ENCODE measurements at places on chromosomes 5 and 9.

DNA sequence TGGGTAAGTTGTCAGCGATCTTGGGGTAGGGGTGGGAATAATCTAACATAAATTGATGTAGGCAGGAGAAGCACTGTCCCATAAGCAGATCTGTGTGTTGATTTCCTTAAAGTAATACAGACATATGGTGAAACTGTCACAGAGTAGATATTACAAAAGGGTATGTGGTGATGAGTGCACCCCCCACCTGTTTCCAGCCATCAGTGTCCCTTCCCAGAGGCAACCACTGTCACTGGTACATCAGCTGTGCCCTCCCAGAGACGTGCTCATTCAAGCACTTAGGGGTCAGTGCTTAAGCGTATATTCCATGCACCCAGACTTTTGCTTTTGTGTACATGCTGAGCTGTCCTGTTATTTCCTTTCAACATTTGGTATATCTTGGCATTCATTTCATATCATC lies 94.3 kb upstream of the PITX1 start:
- DNase-seq, result no peak

DNA sequence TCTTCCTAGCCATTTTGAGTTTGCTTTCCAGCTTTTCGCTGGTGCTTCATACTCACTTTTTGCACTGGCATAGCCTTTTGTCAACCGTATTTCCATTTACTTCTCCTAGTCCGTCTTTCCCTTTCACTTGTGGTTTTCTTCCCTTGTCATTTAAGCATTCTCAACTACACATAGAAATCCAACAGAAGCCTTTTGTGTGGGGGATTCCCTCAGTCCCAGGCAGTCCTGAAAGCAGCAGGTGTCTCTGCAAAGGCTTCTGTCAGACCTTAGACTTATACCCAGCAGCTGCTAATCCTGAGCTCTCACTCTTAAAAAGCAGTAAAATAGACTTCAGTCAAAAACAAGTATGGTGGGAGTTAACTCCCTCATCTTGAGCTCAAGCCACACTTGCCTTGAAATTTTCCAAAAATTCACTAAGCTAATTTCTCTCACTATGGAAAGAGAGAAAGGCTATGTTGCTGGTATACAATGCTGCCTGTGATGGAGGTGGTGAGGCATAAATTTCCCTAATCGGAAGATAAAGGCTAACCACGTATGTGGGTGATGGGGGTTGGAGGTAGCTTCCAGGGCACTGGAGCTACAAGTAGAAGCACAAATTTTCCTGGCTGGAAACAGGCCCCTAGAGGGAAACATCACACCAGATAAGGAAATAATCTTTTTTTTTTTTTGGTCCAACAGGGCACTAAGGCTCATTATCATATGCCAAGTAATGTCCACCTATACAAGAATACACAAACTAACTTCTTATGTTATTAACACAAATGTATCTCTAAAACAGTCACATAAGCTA lies 34.8 kb upstream of the IFNK start:
- DNase-seq, result peak; percentile 33

DNA sequence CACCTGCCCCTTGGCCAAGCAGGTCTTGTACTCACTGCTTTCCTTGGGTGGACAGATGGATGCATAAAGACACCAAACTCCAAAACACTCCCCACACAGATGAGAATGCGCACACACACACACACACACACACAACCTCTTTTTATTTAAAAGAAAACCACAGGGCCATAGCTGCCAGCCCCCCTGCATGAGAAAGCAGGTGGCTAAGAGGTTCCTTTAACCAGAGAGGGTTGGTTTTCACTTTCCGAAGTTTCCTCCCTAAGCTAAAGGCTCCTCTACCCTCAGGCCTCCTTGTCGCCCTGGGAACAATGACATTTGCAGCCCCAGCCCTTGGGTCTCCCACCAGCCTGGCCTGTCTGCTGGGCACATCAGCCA lies 11.1 kb downstream of the NR5A1 start:
- DNase-seq, result no peak

GRCh38 chr5:76175821-76176403 lies 92.7 kb downstream of the SV2C start:
- DNase-seq, result peak; percentile 59

DNA sequence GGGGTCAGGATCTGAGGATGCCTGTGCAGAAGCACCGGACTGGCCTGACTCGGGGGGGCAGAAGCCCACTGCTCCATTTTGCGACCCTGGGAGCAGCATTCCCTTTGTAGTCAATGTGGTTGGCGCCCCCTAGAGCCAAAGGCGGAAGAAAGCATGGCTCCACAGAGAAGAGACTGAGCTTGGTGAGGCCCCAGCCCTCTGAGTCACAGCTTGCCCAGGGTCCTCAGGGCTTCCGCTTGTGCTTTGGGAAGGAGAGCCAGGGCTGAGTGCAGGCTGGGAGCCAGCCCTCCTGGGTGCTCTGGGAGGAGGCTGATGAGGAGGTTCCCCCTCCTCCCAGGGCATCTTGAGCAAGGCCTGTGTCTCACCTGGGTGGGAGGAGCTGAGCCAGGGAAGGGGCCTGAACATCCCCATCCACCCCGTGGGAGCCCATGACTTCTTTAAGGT lies 5.5 kb upstream of the AQP3 start:
- DNase-seq, result no peak

GRCh38 chr9:129231759-129232158 lies 53.7 kb upstream of the IER5L start:
- no peak for DNase-seq

GRCh38 chr5:57871496-57871895 lies 388.9 kb upstream of the ACTBL2 start:
- DNase-seq, result no peak

DNA sequence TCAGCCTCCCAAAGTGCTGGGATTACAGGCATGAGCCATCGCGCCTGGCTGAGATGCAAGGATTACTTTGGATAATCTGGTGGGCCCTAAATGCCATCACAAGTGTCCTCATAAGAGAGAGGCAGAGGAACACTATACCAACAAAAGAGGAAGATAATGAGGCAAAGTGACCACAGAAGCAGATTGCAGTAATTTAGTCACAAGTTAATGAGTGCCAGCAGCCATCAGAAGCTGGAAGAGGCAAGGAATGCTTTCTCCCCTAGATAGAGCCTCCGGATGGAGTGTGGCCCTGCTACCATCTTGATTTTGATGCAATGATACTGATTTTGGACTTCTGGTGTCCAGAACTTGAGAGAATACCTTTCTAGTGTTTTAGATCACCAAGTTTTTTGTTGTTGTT lies 122.3 kb downstream of the SPATA31D1 start:
- no peak for DNase-seq

GRCh38 chr5:130762031-130762430 lies 403.0 kb downstream of the HINT1 start:
- no peak for DNase-seq

DNA sequence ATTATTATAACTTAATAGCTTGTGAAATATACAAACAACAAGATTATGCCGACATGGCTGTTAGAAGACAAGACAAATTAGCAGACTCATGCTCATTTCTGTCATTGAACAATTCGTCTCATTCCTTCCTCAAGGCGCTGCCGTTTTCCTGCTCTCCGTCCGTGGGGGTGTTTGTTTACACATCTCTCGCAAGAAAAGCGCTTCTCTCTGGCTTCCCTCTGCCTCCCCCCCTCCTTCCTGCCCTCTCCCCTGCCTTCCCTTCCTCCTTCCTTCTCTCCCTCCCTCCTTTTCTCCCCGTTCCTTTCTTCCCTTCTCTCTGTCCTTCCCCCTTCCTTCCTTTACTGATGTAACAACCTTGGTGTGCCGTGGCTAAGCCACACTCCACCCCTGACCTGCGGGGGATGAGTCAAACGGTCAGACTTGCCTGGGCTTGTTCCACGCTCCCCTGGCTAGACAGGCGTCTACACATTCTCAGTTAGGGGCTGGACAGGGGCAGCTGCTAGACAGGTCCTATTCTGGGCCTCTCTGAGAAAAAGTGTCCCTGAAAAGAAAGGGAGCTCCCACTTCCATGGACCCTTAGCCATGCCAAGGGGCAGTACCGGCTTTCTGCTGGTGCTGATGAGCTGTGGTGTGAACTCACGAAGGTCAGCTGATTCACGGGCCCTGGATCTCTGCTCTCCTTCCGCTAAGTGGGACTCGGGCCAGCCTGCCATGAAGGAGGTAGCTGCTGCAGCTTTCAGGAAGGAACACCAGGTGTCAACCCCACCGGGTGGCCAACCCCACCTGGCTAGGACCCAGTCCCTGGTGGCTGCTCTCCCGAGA lies 32.0 kb upstream of the SPTLC1 start:
- DNase-seq, result no peak

DNA sequence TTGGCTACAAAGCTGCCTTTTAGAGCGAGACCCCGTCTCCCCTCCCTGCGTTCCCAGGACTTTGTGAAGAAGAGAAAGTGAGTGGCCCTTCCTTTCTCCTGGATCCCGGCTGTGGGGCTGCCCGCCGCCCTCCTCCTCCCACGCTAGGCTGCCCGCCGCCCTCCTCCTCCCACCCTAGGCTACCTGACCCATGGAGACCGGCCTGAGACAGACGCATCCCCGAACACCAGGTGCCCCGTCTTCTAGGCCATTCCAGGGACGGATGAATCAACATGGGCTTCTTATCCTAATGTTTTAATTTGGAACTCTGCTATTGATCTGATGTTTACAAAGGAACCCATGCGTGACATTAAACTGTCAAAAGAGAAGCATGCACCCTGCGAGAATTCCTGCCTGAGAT lies 117.3 kb upstream of the LPCAT1 start:
- DNase-seq, result no peak

GRCh38 chr5:67194166-67194565 lies 2.4 kb downstream of the CD180 start:
- DNase-seq, result no peak

DNA sequence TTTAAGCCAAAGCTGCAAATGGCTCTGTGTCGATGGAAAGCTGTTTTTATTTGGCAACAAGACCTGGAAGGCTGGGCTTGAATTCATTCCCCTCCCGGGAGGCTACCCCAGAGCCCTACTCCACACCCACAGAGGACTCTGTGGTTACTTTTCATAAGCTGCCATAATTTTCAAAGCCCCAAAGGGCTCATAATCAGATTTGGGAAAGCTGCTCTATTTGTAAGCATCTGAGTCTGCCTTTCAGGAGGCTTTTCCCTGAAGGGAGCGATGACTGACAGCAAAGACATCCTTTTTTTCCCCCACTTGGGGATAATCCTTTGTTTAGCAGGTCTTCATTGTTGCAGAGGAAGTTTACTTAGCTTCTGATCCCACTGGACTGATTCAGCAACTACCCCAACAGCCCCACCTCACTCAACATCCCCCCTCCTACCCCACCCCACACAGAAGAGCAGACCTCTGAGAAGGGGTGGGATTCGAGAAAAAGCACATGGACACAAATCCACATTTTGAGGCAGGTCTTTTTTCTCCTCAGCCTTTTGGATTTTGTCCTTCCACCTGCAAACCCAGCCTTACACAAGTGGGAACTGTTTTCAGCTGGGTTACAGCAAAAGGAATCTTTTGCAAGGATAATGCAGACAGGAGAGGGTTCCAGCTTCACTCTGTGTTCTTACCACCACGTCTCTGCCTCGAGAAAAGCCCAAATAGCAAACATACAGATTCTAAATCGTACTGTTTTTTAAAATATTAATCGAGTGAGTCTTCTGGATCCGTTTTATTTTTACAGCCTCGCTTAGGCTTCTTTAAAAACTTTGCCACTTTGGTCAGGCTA lies 244.4 kb upstream of the TUT7 start:
- no peak for DNase-seq

DNA sequence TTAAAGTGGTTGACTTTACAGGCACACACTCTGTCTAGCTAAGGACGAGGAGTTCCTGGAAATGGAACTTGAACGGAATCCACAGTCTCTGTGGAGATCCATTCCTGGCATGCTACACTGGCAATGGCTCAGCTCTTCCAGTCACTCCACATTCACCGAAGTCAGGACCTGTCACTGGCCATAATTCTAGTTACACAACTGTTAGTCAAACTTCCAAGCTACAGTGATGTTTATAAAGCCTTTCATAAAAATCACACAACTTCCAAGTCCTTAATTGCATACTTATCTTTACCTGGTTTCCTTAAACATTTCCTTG lies 15.7 kb downstream of the CDC14B start:
- DNase-seq, result no peak

GRCh38 chr5:170438581-170438980 lies 49.4 kb upstream of the KCNMB1 start:
- DNase-seq, result no peak

DNA sequence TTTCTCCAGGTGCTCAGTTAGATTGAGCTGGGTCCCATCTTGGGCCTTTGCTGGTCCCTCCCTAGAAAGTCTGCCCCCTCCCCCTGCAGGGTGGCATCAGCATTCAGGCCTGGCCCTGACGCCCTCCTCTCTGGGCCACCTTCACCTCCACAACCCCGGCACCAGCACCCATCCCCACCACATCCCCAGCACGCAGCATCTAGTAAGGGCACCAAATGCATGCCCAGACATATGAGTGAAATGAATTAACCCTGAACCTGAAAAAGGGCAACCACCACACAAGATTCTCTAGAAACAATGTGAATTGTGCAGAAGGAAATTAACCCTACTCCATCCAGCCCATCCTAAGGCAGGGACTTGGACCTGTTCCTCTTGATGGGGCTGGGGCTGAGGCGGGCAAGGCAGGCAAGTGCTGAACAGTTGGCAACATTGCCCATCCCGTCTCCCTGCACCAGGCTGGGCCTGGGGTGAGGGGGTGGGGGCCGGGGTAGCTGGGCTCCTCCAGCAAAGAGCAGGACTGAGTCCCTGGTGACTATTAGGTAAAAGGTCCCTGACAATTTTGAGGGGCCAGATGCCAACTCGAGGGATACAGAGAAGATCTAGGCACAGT lies 125.9 kb downstream of the KCNIP1 start:
- no peak for DNase-seq

GRCh38 chr5:180598797-180599589 lies 7.7 kb upstream of the SCGB3A1 start:
- no peak for DNase-seq

DNA sequence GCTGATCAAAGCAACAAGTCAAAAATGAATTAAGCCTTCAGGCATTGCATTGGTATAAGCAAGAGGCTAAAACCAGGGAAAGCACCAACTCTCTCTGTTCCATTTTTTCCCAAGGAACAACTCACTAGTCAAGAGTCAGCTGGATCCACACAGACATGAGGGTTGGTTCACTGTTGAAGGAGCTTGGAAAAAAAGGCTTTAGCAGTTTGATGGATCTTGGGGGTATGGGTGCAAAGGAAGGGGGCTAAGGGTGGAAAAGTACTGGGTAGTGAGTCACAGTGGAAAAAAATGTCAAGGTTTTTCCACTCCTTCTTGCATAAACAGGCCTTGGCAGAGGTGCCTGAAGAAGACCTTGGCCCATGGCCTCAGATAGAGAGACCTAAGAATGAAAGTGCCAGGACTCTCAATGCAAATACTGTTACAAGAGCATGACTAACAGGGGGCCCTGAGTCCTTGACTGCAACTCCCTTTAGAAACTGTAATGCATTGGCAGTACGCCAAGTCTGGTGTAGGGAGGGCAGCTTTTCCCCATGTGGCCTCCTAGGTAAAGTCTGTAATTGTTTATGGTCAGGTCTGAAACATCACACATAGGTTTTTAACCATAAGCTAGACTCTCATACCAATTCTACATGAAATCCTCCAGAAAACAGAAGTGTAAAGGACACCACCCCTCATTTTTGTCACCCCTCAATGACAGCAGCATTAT lies 23.7 kb downstream of the ACTL7A start:
- DNase-seq, result peak; percentile 49
